ENCODE measurements at places on chromosomes 3 and 15.

GRCh38 chr15:65054333-65055200 is 9.4 kb downstream of the SLC51B start:
- DNase-seq = peak; percentile 48

GRCh38 chr15:47756872-47757271 is 39.6 kb downstream of the SEMA6D start:
- no peak for DNase-seq

GRCh38 chr15:39400821-39401550 is 179.9 kb upstream of the THBS1 start:
- DNase-seq = no peak

DNA sequence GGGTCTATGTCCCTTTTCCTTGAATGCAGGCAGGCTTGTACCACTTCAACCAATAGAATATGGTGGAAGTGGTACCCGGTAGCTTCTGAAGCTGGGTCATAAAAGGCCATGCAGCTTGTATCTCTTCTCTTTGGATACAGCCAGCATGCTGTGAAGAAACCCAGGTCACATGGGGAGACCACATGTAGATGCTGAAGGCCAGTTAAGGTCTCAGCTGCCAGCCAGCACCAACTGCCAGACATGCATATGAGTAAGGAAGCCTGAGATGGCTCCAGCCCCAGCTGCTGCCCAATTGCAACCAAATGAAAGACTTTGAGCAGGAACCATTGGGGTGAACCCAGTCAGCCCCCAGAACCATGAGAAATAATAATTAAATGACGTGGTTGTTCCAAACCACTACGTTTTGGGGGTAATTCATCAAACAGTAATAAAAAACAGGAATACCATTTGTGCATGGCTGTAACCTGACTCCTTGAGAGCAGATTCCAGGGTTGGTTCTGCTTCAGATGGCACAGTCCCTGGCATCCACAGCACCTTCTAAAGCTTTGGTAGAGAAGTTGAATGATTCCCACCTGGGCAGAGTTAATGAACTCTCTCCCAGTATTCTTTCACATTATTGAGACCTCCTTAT is 3.8 kb downstream of the RBP2 start:
- DNase-seq = no peak

DNA sequence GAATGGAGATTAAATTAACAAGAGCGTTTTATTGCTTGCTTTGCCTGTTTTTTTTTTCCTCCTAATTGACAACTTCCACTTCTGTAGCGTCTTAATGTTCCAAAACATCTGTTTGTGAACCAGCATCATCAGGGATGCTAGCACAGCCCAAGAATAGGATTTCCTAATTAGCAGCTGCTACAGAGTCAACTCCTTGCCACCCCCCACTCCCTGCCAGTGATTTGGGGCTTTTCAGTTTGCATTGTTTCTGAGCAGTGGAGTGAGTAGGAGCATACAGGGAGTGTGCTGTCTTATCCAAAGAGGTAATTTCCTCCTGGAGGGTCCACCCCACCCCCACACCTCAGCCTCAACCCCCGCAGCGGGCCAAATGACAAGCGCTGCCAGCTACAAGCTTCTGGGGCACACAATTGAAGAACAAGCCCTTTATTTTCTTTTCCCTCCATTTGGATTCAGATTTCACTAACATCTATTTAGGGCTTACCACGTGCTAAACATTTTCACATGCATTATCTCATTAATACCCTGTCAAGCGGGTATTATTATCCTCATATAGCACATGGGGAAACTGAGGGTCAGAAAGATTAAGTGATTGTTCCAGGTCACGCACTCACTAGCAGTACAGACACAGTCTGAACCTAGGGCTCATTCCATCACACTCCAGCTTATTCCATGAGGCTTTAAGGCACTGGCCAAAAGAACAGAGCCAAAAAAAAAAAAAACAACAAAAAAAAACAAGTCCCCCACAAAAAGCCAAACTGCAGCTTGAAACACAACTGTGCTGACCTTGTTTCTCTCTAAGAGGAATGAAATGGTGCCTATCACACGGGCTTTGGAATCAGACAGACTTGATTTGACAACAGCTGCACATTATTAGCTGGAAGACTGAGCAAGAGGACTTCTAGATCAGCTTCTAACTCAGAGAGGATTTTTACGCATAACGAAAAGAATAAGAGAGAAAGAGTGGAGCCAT is 16.4 kb downstream of the HEG1 start:
- no peak for DNase-seq

GRCh38 chr3:64575211-64575844 is 112.5 kb downstream of the ADAMTS9 start:
- no peak for DNase-seq

- no peak for DNase-seq
Observed at GRCh38 chr15:77221708-77222107, 150.8 kb upstream of the TSPAN3 start.

Data from CD4-positive, alpha-beta T cell (primary cell).